ENCODE measurements at places on chromosomes 11 and 22. TPM values are rescaled to one million over a fixed set of nuclear protein-coding genes. Genes with fewer than 3 reads are reported as not detected.

Gene ACTN3
- not detected for total RNA-seq

DNA sequence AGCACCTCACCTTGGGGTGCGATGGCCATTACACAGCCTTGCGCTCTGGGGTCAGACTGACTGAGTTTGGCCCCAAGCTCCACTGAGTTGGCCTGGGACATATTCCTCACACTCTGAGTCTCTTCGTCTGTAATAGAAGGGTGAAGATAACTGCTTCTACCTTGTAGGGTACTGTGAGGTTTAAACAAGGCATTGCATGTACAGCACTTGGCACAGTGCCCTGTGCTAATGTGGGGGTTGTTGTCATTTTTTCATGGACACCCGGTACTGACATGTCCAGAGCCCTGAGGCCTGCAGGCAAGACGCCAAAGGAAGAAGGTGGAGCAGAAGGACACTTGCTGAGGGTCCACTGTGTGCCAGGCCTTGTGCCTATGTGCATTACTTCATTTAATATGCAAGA, 50.7 kb downstream of the OTOG start:
- DNase-seq: no peak
- no peak overlapping the region for H3K4me3 ChIP-seq
- H3K36me3 ChIP-seq: no peaks in the 10 kb centered on the region
- H3K4me1 ChIP-seq: peaks cover 36% of the 10 kb centered on the region

GRCh38 chr11:112310419-112310818, 49.8 kb upstream of the PLET1 start:
- H3K4me1 ChIP-seq: no peaks in the 10 kb centered on the region
- H3K27ac ChIP-seq: no peak overlapping the region
- H3K4me3 ChIP-seq: no peak overlapping the region
- no peaks in the 10 kb centered on the region for H3K27me3 ChIP-seq
- no peaks in the 10 kb centered on the region for H3K36me3 ChIP-seq

Gene BARX2
- 0.18 TPM for total RNA-seq

Gene CALCA
- total RNA-seq: not detected
